ENCODE measurements at places on chromosomes 5 and 9. TPM values are rescaled to one million over a fixed set of nuclear protein-coding genes. Genes with fewer than 3 reads are reported as not detected.

DNA sequence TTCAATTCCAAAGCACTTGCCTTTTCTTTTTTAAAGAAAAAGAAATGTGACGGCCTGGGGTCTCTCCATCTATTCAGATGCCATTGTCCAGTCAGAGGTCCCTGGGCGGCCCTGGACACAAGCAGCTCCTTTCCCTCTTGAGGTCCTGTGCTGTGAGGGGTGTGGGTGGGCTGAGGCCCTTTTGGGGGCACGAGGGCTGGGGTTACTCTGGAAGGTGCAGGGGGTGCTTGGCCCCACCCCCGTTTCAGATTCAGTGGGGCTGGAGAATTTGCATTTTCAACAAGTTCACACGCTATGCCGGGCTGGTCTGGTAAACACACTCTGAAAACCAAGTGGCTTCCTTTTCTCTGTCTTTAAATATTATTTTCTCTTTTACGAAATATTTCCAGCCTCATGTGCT lies 91.4 kb upstream of the PHYKPL start:
- H3K36me3 ChIP-seq, result no peaks in the 10 kb centered on the region
- H3K4me1 ChIP-seq, result no peaks in the 10 kb centered on the region
- H3K4me3 ChIP-seq, result no peak overlapping the region
- H3K27ac ChIP-seq, result no peak overlapping the region
- no peak for DNase-seq

GRCh38 chr5:170809551-170809950 lies 26.0 kb downstream of the GABRP start:
- H3K4me1 ChIP-seq, result no peaks in the 10 kb centered on the region
- H3K4me3 ChIP-seq, result no peak overlapping the region
- no peaks in the 10 kb centered on the region for H3K27me3 ChIP-seq
- no peak overlapping the region for H3K27ac ChIP-seq
- no peak for DNase-seq

GRCh38 chr9:132144708-132145365 lies 17.0 kb upstream of the NTNG2 start:
- no peak for DNase-seq
- H3K4me1 ChIP-seq, result peaks cover 9% of the 10 kb centered on the region
- H3K4me3 ChIP-seq, result no peak overlapping the region

DNA sequence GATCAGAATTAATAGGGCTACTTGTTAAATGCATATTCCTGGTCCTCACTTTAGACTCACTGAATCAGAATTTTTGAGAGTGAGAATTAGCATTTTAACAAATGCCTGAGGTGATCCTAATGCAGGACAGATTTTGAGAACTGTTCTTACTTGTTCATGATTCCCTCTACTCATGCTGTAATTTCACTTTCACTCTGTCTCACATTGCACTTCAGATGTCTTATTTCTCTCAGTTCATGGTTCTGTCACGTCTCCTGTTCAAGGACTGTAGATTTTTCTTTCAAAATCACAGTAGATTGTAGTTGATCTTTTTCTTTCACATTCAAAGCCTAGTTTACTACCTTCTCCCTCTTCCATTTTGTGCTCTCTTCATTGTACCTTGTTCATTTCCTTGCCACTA lies 54.3 kb downstream of the ADGRV1 start:
- no peak overlapping the region for H3K27ac ChIP-seq
- no peaks in the 10 kb centered on the region for H3K36me3 ChIP-seq
- H3K4me1 ChIP-seq, result no peaks in the 10 kb centered on the region
- no peaks in the 10 kb centered on the region for H3K27me3 ChIP-seq
- no peak overlapping the region for H3K4me3 ChIP-seq

GRCh38 chr9:120866651-120867050 lies 10.3 kb downstream of the PHF19 start:
- no peaks in the 10 kb centered on the region for H3K27me3 ChIP-seq
- H3K36me3 ChIP-seq, result peaks cover 72% of the 10 kb centered on the region
- DNase-seq, result no peak
- no peak overlapping the region for H3K4me3 ChIP-seq
- peaks cover 24% of the 10 kb centered on the region for H3K4me1 ChIP-seq

DNA sequence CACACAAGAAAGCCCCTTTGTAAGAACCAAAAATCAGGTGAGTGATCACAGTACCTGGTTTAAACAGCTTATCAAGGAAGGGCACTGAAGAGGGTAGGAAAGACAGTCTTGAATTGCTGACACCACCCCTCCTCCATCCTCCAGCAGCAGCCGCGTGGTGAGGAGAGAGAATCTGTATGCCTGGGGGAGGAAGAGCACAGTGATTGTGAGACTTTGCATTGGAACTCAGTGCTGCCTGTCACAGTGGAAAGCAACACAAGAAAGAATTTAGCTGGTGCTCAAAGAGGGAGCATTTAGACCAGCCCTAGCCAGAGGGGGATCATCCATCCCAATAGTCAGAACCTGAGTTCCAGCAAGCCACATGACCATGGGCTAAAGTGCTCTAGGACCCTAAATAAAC lies 11.6 kb upstream of the STX17 start:
- H3K4me1 ChIP-seq, result no peaks in the 10 kb centered on the region
- no peaks in the 10 kb centered on the region for H3K36me3 ChIP-seq
- DNase-seq, result no peak
- peaks cover 2% of the 10 kb centered on the region for H3K27me3 ChIP-seq
- no peak overlapping the region for H3K4me3 ChIP-seq

The MTMR12 gene
- 15.9 TPM for total RNA-seq

DNA sequence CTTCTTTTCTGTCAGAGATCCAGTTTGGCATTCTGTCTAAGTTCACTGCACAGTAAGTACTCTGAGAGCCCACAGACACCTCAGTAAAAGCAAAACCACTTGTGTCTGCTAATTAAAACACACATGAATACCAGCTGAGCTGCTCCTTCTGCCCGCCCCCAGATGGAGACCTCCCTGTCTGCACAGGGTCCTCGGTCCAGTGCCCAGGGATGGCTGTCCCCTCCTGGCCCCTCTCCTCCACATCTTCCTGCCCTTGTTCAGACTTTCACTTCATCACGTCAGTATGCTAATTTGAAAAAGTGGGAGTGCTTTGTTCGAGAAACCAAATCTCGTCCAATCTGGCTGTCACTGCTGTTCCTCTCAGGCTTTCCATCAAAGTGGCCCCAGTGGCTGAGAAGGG lies 43.5 kb downstream of the LIX1 start:
- H3K36me3 ChIP-seq, result no peaks in the 10 kb centered on the region
- peaks cover 3% of the 10 kb centered on the region for H3K4me1 ChIP-seq
- DNase-seq, result no peak
- H3K4me3 ChIP-seq, result no peak overlapping the region
- no peak overlapping the region for H3K27ac ChIP-seq

DNA sequence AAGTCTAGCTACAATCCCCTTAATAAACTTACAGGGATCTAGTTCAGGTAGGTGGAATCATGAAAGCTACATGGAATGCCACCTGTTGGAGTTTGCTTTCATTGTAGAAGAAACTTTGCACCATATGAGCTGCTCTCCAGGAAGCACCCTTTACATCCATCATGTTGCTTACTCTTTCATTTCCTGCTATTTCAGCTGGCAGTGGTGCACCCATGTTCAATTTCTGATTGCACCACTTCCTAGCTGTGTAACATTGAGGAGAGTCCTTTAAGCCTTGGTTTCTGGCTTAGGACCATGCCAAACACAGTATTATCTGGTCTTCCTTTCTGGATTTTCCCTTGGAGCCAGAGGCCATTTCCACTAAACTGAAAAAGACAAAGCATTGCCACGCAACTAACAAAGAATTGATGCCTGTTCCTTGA lies 123.3 kb upstream of the SLC12A2 start:
- no peak overlapping the region for H3K4me3 ChIP-seq
- no peak for DNase-seq
- H3K27ac ChIP-seq, result no peak overlapping the region
- no peaks in the 10 kb centered on the region for H3K36me3 ChIP-seq
- no peaks in the 10 kb centered on the region for H3K4me1 ChIP-seq

DNA sequence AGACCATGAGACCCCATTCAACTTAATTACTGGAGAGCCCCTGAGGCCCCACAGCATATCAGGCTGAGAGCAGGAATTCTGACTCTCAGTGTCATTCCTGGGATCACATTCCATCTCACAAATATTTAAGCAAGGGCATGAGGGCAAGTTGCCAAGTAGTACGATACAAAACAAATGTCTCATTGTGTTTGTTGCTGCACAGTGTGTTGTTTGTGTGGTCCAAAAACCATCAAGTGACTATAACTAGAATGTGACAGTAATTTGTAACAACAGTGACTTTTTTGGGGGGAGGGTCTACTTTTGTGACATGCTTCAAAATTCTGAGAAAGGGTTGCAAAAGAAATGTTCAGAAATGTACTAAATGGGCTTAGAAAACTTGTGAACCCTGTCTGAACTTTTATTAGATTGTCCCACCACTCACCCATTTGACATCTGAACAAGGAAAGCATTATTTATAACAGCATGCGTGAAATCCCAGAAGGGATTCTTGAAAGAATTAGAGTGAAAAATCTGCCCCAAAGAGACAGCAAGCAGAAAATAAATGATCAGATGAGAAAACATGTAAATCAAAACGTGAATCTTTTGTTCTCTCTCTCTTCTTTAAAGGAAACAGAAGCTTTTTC lies 347.0 kb downstream of the NTRK2 start:
- H3K27ac ChIP-seq, result no peak overlapping the region
- no peaks in the 10 kb centered on the region for H3K27me3 ChIP-seq
- no peak overlapping the region for H3K4me3 ChIP-seq

DNA sequence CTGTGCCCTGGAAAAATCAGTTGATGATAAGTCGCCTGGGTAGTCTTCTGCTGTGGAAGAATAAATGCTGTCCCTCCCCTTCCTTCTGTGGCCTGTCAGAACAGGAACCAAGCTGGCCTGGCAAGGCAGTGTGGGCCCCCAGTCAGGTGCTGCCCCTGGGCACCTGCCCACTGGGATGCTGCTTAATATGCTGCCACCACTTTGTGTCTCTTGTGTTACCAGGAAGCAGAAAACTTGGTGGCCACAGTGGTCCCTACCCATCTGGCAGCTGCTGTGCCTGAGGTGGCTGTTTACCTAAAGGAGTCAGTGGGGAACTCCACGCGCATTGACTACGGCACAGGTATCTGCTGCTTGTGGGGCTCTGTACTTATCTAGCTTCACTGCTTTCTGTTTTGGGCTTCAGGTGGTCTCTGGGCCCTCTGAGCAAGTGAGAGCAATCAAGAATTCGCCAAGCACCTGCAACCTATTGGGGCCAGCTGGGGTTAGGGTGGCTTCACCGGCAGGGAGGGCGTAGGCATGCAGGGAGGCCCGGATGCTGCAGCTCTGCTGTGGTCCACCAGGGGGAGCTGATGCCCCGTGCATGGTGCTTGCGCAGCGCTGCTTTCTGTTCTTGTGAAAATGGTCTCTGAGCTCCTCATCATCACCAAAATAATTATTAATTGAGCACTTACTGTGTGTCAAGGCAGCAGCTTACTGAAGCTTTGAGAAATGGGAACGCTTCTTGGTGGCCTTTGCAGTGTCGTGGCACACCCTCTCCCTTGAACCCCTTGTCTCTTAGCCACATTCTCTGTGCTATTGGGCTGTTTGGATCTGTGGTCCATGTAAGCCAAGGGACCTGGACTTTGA lies 20.3 kb downstream of the PTPA start:
- H3K4me3 ChIP-seq, result no peak overlapping the region
- H3K27ac ChIP-seq, result no peak overlapping the region
- H3K27me3 ChIP-seq, result no peaks in the 10 kb centered on the region
- H3K4me1 ChIP-seq, result peaks cover 12% of the 10 kb centered on the region
- peak; percentile 78 for DNase-seq

The FOXD4L4 gene
- total RNA-seq, result not detected

DNA sequence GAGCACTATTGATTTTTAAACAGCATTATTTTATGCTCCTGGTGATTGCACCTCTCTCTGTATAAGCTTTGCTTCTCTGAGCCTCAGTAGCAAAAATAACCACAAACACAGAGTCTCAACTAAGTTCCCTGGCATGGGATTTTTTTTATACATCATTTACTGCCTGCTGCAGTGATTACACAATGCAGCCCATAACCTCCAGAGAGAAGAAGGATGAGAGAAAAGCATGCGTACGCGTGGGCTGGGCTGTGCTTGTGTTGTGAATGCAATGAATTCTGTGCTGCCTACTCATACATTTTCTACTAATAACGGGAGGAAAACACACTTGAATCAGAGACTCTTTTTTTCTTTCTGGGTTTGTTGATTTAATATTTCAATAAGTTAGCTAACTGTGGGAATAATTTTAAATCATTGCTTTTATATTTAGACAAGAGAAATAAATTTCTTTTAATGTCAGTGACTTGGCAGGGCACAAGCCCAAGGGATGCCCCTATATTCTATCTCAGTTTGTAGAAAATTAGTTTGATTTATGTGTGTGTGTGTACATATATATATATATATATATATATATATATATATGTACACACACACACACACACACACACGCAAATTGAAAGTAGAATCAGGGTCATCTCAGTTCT lies 351.5 kb downstream of the MED10 start:
- H3K4me3 ChIP-seq, result no peak overlapping the region
- H3K4me1 ChIP-seq, result no peaks in the 10 kb centered on the region
- H3K27me3 ChIP-seq, result no peaks in the 10 kb centered on the region
- no peak overlapping the region for H3K27ac ChIP-seq

- DNase-seq, result no peak
- no peaks in the 10 kb centered on the region for H3K36me3 ChIP-seq
- no peak overlapping the region for H3K4me3 ChIP-seq
- H3K27me3 ChIP-seq, result no peaks in the 10 kb centered on the region
Observed at GRCh38 chr9:124805186-124805585, 28.3 kb downstream of the OLFML2A start.

The TMEM174 gene
- not detected for total RNA-seq

The SH3TC2 gene
- not detected for total RNA-seq

GRCh38 chr5:9046756-9047481 lies 499.0 kb downstream of the SEMA5A start:
- H3K27ac ChIP-seq, result no peak overlapping the region
- no peaks in the 10 kb centered on the region for H3K4me1 ChIP-seq
- no peak for DNase-seq
- no peaks in the 10 kb centered on the region for H3K27me3 ChIP-seq

The SPATA31A3 gene
- not detected for total RNA-seq

DNA sequence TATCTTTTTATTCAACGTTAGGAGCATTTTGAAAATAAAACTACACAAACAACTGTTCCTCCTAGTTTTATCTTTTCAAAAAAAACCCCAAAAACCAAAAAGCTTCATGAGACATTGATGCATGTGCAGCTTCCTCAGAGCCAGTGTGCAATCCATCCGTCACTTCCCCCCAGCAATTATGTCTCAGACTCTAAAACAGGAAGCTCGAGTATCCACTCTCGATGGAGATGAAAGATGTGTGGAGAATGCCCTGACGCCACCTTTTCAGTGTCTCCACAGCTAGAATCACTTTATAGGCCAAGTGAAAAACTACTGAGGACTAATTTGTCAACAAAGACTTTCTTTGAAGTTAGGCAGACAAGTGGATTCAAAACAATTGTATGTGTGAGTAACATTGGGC lies 408.9 kb upstream of the SMARCA2 start:
- DNase-seq, result no peak
- no peaks in the 10 kb centered on the region for H3K27me3 ChIP-seq
- H3K4me1 ChIP-seq, result no peaks in the 10 kb centered on the region
- no peak overlapping the region for H3K27ac ChIP-seq
- H3K4me3 ChIP-seq, result no peak overlapping the region

The MLLT3 gene
- total RNA-seq, result 59.2 TPM

The THBS4 gene
- total RNA-seq, result 0.85 TPM

The GARIN3 gene
- not detected for total RNA-seq

The CDKN2B-AS1 gene
- total RNA-seq, result 0.25 TPM

The SLC45A2 gene
- not detected for total RNA-seq

GRCh38 chr5:6716629-6717149 lies 3.5 kb downstream of the TENT4A start:
- DNase-seq, result no peak
- peaks cover 70% of the 10 kb centered on the region for H3K4me1 ChIP-seq
- peaks cover 9% of the 10 kb centered on the region for H3K36me3 ChIP-seq
- peak overlapping the region; percentile 67 for H3K4me3 ChIP-seq

The AUH gene
- total RNA-seq, result 17.4 TPM

GRCh38 chr9:133787754-133788025 lies 49.5 kb upstream of the SARDH start:
- no peaks in the 10 kb centered on the region for H3K27me3 ChIP-seq
- H3K4me1 ChIP-seq, result peaks cover 6% of the 10 kb centered on the region
- DNase-seq, result no peak
- no peak overlapping the region for H3K27ac ChIP-seq
- H3K4me3 ChIP-seq, result no peak overlapping the region
